Placental pericyte (primary cell): ENCODE measurements at places on chromosomes 13 and 19. TPM values are rescaled to one million over a fixed set of nuclear protein-coding genes. Genes with fewer than 3 reads are reported as not detected.

RINL gene
- total RNA-seq, result 1.0 and 1.8 TPM in 2 replicates

DAND5 gene
- 0.14 TPM in 1 of 2 replicates, not detected in the other for total RNA-seq

CDC42EP5 gene
- 8.5 and 9.4 TPM in 2 replicates for total RNA-seq

SEMA6B gene
- 0.43 and 1.3 TPM in 2 replicates for total RNA-seq

SLC25A23 gene
- 16.3 and 35.7 TPM in 2 replicates for total RNA-seq

CEACAM16 gene
- under 0.01 TPM in 1 of 2 replicates, not detected in the other for total RNA-seq
